ENCODE measurements at places on chromosomes 2 and 18. TPM values are rescaled to one million over a fixed set of nuclear protein-coding genes. Genes with fewer than 3 reads are reported as not detected.

The RAB6D gene
- not detected for total RNA-seq

The TUBB8B gene
- not detected for total RNA-seq

The MEP1B gene
- 0.35 TPM for total RNA-seq

The CTNNA2 gene
- total RNA-seq: not detected
